ENCODE measurements at places on chromosomes 16 and 17.

- DNase-seq = no peak
These were observed 3.2 kb upstream of the WNT3 start for GRCh38 chr17:46821482-46822387.

- no peak for DNase-seq
These were observed 50.1 kb downstream of the BRIP1 start for GRCh38 chr17:61813211-61813610.

DNA sequence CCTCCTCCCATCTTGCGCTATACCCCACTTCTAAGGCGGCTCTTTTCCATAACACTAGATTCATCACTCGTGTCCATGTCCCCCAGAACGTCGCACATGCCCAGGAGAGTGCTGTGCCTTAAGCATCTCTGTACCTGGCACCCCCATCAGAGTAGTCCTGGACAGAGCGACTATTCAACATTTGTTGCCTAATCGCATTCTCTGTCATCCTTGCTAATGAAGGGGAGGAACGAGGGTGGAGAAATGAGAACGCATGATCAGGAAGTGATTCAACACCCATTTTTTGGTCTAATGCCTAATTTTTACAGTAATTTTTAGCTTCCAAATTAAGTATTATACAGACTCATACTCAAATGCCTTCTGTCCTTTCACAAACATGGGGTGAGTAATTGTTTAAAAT, 53.2 kb downstream of the SLC39A11 start:
- no peak for DNase-seq

DNA sequence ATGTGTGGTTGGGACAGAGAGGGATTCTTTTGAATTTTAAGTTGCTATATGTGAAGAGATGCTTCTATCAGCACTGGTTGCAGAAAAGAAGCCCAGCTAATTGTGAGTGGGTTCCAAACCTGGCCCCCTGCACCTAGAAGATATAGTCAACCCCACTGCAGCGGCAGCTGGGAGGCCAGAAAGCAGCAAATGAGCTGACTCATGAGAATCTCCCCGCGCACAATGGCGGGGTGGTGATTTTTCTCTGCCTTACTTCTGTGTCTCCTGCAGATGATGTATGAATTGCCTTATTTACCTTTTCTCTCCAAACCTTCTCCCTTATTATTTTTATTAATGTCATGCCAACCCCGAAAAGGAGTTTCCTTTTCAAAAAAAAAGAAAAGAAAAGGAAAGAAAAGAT, 89.7 kb downstream of the MAF start:
- DNase-seq = no peak

DNA sequence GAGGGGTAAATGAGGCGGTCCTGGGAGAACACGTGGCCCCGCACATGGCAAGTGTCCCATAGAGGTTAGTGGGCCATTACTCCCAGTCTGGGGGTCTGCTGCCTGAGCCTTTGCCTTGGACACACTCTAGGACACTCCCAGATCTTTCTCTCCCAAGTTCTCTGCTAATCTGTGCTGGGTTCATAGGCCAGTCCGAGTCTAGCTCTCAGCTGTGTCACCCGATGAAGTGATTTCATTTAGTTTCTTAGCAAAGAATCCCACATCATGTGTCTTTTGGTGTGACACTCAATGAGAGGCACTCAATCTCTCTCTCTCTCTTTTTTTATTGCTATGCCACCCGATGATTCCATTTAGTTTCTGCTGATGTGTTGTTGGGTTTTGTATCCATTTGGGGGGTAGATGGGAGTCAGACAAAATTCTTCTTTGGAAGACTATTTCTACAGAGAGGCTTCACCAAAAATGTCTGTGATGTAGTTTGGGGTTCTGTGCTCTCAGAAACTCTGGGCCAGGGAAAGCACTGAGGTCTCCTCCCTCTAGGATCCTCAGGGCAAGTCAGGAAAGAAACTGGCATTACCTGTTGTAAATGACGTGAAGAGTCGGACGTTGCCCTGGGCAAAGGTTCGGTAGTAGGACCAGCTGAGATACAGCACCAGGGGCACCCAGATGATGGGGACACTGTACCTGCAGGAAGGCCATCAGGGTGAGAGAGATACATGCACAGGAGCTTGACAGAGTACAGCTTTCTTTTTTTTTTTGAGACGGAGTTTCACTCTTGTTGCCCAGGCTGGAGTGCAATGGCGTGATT, 25.2 kb upstream of the MLKL start:
- DNase-seq = no peak
